Smooth muscle cell of the brain vasculature (primary cell): ENCODE measurements at places on chromosomes 5 and 9.

DNA sequence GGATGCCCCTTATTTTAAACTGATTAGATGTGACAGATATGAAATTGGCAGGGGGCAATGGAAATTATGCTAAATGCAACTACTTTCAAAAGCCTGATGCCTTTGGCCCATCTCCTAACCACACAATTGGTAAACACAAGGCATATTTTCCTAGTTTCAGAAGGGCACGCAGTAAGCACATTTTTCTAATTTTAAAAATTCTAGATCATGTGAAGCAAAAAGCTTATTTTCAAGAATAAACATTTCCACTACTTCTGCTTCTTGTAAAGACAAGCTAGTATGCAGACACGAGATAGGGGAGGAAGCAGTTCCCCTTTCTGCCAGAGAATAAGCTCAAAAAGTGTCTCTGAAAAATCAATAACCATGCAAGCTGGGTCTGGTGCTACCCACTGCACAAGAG lies 67.7 kb downstream of the ABCA1 start:
- no peak for DNase-seq

DNA sequence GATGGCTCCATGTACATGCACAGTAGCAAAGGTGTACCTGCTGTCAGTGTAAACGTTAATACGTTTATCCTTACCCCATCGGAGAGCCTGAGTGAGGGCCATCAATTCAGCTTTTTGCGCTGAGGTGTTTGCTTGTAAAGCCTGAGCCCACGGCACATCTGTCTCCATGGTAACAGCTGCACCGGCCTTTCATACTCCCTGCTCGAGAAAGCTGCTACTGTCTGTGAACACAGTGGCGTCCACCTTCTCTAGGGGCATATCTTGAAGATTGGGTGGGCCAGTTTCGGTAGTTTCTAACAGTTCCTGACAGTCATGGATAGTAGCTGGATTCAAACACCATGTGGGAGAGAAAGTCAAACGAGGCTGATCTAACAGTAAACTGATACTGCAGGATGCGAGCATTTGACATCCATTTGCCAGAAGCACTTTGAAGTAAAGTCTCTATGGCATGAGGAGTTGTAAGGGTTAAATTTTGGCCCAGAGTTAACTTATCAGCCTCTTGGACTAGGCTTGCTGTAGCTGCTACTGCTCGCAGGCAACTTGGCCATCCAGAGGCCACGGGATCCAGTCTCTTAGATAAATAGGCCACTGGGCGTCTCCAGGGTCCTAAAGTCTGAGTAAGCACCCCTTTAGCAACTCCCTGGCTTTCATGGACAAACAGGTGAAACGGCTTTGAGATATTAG lies 21.0 kb upstream of the RHOBTB3 start:
- DNase-seq: no peak

DNA sequence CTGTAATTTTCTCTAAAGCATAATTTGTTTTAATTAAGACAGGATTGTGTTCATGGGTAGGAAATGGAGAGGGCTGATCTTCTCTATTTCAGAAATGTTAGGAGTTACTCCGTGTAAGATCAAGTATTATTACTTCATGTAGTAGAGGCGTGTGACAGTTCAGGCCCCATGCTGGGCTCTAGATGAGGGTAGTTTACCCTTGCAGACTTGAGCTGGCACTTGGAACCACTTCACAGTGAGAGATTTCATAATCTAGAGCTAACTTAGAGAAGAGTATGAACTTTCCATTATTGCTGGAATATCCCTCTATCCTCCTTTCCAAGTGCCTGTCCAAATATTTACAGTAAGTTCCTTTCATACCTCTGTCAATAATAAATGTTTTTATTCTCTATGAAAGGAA lies 195.1 kb downstream of the PCSK5 start:
- no peak for DNase-seq

DNA sequence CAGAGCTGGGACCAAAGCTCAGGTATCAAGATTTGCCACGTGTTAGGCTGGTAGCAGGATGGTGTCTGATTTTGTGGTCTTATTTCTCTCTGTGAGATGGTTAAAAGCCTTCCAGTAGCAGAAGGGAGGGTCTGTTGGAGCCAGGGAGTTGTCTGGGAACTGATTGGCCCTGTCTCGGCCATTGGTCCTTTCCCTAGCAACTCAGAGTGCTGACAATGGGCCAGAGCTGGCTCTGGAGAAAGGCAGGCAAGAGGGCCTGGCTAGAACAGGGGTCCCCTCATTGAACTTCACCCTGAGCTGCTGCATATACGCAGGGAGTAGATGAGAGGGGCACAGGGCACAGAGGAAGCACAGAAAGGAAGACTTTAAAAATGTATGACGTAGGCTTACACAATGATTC lies 92.8 kb downstream of the PSD2 start:
- no peak for DNase-seq

DNA sequence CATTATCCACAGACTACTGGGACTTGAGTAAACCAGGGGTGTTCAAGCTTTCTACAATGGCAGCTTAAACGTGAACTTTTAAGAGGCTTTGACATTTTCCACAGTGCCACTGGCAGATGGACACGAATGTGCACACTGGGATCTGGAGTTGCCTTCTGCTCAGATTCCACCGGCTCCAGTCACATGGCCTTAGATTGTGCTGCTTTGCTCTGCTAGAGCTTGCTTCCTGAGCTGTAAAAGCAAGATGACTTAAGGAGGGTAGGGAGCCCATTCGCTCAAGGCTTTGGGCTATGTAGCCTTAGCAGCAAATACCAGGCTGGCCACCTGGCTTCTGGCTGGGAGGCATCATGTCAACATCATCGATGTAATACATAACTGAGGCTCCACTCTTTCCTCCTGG lies 436.9 kb downstream of the MED10 start:
- no peak for DNase-seq

GRCh38 chr9:105127863-105128220 lies 116.6 kb upstream of the SLC44A1 start:
- no peak for DNase-seq

- DNase-seq: no peak
Observed at GRCh38 chr5:74251141-74252035, 389.1 kb downstream of the ENC1 start.

DNA sequence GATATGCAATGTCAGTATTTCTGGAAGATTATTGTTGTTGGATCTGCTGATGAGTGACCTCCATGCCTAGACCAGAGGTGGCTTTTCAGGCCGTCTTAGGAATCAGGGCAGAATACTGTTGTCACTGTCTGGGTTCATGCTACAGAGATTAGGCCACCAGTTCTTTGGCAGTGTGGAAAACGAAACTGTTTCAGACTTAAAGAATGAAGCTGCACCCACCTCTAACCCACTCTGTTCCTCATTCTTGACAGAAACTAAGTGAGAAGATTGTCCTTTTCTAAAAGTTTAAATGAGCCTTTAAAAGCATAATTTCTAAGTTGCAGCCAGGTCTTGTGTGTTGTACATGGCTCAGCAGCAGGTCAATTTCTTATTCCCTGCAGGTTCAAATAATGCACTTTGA lies 444.3 kb downstream of the ENC1 start:
- DNase-seq: no peak

DNA sequence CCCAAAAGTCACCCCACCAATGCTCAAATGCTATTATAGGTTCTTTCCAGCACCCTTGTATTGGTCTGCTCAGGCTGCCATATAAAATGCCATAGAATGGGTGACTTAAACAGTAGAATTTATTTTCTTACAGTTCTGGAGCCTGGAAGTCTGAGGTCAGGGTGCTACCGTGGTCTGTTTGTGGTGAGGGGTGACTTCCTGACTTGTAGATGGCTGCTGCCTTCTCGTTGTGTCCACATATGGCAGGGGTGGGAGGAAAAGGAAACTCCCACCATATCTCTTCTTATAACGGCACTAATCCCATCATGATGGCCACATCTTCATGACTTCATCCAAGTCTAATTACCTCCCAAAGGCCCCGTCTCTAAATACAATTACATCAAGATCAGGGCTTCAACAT lies 257.8 kb upstream of the TARS1 start:
- no peak for DNase-seq

- DNase-seq: no peak
Observed at GRCh38 chr9:22142671-22143070, 133.6 kb upstream of the CDKN2B start.

DNA sequence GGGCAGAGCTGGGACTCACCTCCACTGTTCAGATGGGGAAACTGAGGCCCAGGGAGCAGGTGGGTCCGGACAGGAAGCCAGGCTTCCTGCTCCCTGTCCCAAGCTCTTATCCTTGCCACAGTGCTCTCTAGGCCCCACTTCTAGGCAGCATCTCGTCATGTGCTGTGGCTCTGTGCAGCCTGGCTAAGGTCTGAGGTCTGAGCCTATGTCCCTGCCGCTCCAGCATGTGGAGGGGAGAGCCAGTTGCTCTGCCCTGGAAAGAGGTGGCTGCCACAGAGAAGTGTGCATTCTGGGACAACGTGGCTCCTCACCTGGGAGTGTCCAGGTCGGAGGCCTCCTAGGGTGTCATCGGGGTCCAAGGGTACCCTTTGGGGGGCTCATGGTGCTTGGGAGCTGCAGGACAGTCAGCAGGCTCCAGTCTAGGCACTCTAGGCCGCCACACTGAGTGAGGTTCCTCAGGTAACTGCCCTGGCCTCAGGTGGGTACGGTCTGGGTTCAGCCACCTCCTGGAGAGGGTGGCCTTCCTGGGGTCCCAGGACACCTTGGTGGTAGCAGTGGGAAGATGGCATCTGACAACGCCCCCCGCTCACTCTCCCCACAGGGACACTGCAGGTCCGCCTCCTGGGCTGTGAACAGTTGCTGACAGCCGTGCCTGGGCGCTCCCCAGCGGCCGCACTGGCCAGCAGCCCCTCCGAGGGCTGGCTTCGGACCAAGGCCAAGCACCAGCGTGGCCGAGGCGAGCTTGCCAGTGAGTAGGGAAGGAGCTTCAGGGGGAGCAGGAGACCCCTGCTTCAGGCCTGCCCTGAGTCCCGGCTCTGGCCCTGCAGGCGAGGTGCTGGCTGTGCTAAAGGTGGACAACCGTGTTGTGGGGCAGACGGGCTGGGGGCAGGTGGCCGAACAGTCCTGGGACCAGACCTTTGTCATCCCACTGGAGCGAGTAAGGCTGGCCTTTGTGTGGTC lies 10.4 kb downstream of the PKN3 start:
- DNase-seq: no peak

GRCh38 chr9:129990269-129991010 lies 52.5 kb downstream of the FNBP1 start:
- DNase-seq: no peak

DNA sequence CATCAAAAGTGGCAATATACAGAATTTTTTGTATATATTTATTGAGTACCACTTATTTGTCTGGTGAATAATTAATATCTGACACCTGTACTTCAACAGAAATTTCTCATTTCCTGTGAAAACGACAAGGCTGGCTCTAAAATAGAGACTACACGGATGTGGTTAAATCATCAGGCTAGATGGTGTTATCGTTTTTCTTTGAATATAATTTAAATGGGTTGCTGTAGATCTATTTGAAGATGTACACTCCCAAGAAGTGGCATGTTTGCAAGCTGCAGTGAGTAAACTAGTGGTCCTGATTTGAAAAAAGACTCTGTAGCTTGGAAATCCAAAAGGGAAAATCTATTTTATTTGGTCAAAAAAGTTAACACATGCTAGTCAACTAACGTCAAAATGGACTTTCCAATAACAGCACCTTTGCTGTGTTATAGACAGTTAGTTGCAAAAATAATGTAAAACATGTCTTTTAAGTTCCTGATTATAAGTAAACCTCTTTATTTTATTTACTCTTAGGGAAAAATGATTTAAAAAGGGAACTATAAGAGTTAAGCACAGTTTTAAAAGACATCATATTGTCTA lies 13.8 kb downstream of the ST8SIA4 start:
- no peak for DNase-seq

DNA sequence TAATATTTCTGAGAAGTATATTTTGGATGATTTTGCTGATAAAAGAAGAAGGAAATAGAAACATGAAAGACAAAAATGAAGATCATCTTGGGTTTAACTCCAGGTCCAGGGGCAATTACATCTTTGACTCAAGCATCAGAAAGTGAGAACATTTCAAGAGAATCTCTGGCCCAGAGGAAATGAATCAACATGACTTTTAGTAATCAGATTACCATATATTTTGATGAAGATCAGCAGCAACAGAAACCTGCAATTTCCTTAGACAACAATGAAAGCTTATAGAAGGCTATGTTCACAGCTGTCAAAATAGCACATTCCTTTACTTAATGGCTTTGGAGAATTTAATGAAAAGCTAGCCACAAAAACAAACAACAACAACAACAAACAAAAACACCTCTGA lies 638.1 kb downstream of the EFNA5 start:
- DNase-seq: no peak

GRCh38 chr5:137218896-137219295 lies 280.2 kb downstream of the SPOCK1 start:
- DNase-seq: no peak

DNA sequence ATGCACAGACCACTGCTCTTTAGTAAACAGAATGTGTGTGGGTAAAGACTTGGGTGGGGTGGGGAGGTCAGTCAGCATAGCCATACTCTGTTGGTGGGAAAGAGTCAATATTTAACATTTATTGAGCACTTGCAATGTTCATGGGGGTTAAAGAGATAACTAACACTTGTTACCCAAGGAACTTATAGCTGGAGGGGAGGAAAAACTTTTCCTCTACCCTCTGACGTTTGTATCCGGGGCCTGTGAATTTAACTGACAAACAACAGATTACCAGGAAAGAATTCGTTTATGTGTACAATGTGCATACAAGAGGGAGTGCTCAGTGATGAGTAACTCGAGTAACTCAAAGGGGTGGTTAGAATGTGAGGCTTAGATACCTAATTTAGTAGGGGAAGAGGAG lies 6.8 kb upstream of the CLINT1 start:
- no peak for DNase-seq

- no peak for DNase-seq
Observed at GRCh38 chr9:106785200-106785599, 77.8 kb upstream of the ZNF462 start.

- DNase-seq: no peak
Observed at GRCh38 chr5:75656311-75657003, 45.2 kb downstream of the ANKDD1B start.

DNA sequence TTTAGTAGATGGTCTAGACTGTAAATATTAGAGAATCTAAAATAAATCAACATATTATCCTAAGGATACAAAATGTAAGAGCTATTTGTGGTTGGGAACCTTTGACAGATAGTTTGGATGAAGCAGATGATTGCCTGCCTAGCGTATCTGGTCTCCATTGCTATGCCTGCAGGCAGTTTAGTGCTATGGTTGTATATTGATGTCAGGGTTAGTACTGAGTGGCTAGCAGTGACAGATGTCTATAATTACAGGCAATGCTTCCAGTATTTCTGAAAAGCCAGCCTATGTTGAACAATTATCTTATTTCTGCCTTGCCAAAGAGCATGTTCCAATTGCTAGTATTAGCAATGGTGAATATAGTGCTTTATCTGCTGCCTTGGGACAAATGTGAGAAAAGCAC lies 151.3 kb upstream of the TLX3 start:
- DNase-seq: no peak

DNA sequence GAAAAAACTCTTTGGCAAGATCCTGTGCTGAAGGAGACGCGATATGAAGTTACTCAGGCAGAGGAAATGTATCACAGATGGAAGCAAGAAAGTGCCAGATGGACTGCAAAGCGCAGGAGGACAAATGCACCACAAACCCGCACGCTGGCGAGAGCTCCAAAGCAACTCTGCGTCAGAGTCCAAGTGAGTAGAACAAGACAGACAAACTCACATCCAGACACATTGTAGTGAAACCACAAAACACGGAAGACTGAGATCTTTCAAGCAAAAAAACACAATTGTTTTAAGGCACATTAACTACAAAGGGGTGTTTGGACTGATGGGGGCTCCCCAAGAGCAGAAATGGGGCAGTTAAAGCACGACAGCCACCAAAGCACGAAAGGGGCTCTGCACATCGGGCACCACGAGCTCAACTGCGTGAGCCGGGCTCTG lies 39.2 kb upstream of the NKD2 start:
- DNase-seq: no peak
